ENCODE measurements at places on chromosomes 1 and 21.
A peak's percentile ranks its signal among the peaks of the same experiment; 100 is the strongest.

GRCh38 chr1:156912861-156913808 lies 7.3 kb upstream of the LRRC71 start:
- ATAC-seq: no peak

DNA sequence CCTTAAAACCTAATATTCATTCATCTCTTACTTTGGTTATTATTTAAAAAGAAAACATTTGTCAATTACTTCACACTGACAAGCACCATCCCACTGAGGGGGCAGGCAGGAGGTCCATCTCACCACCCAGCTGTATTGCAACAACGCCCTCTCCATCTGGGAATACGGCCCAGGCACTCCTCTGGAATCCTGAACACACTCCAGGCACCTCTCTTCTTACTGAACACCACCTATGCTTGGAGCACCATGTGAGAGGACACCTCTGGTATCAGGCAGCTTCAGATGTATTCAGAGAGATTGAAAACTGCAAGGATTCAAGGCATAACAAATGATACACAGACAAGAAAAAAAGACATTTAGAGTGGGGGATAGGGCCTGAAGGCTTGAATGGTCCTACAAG lies 147.1 kb downstream of the CACNA1E start:
- ATAC-seq: no peak

GRCh38 chr1:33007190-33008050 lies 29.3 kb downstream of the AK2 start:
- peak; percentile 89 for ATAC-seq

- no peak for ATAC-seq
These were observed 5.3 kb downstream of the RPS8 start for GRCh38 chr1:44780583-44781121.

DNA sequence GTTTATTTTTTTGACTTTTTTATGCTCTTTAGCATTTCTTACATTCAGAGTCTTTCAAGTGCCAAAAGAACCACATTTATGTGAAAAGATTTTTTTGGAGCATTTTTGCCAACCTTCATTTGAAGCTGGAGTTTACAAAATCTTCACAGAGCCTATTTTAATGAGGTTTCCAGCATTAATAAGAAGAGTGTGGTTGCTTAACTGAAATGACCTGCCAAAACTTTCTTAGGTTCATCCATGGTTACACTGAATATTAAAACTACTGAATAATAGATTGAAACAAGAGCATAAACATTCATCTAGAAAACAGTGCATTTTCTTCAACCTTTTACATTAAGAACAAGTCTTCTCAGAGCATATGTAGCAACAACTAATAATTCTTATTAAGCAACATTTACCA lies 672.3 kb upstream of the CXADR start:
- no peak for ATAC-seq

GRCh38 chr1:7003676-7004075 lies 218.4 kb downstream of the CAMTA1 start:
- no peak for ATAC-seq

DNA sequence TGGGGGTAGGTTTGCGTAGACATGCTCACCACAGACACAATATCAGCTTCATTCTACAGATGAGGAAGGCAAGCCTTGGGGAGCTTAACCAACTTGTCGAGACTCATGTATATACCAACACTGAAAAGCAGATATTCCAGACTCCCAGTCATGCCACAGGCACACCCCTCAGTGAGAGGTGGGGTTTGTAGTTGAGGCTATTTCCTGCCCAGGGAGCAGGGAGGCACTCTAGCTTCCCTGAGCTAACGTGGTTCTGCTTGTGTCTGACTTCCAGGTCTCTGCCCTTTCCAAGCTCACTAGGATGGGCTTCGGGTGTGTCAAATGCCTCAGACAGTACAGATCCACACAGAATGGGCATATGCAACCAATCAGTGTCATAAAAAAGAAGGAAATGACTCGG lies 122.3 kb upstream of the RUNX1 start:
- peak; percentile 54 for ATAC-seq

DNA sequence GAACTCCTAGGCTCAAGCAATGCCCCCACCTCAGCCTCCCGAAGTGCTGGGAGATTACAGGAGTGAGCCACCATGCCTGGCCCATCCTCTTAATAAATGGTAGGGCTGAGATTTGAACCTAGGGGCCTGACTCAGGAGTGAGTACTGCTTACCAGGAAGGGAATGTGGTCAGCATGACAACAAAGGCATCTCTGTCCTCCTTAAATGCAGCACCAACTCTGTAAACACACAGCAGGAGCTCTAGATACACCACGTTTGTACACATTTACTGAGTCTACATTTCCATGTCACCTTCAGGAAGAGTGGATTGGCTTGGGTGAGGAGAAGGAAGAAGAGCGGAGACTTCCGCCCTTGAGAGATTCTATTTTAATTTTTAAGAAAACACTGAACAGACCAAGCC lies 38.5 kb downstream of the HIVEP3 start:
- ATAC-seq: peak; percentile 20

DNA sequence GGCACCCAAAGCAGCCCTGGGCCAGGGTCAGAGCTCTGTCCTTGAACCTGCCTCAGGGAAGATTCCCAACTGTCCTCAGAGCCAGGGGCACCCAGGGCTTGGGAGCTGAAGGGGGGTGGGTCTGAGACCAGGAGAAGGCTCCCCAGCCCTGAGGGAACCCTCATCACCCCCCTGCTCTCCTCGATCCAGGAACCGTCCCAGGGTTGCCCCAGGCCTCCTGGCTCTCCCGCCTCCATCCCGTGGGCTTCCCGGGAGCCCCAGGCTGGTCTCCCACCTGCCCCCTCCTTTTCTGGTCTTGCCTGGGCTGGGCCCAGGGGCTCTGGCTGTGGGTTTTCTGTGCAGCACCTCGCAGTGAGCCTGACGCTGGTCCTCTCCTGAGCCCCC lies 6.7 kb upstream of the SAMD11 start:
- peak; percentile 4 for ATAC-seq

- ATAC-seq: no peak
These were observed 89.3 kb downstream of the LACTBL1 start for GRCh38 chr1:22883406-22883805.

DNA sequence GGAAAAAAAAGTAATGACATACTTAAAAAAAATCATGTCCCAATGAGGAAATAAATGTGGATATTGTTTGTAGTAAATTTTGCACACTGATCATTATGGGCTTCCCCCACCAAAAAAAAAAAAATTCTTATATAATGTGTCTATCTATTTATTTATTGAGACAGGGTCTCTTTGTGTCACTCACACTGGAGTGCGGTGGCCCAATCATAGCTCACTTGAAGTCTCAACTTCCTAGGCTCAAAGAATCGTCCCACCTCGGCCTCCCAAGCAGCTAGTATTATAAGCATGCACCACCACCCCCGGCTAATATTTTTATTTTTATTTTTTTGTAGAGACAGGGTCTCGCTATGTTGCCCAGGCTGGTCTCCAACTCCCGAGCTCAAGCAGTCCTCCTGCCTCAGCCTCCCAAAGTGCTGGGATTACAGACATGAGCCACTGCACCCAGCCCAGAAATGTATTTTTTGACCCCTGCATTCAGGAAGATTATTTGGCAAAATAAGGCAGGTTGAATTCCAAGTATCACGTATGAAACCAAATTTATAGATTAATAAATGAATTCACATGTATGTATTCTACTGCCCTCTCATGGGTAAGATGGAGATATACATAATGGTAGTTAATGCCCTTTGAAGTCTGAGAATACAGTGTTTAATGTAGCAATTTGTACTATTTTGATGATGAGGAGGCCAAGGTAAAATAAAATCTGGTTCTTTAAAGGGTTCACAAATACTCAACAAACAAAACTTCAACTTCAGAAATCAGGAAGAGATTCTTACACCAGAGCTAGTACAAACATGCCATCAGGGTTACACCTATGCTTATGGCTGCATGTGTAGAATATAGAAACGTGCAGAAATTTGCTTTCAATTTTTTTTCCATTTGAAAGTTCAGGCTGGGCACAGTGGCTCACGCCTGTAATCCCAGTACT lies 1.4 kb upstream of the DENND2C start:
- no peak for ATAC-seq

DNA sequence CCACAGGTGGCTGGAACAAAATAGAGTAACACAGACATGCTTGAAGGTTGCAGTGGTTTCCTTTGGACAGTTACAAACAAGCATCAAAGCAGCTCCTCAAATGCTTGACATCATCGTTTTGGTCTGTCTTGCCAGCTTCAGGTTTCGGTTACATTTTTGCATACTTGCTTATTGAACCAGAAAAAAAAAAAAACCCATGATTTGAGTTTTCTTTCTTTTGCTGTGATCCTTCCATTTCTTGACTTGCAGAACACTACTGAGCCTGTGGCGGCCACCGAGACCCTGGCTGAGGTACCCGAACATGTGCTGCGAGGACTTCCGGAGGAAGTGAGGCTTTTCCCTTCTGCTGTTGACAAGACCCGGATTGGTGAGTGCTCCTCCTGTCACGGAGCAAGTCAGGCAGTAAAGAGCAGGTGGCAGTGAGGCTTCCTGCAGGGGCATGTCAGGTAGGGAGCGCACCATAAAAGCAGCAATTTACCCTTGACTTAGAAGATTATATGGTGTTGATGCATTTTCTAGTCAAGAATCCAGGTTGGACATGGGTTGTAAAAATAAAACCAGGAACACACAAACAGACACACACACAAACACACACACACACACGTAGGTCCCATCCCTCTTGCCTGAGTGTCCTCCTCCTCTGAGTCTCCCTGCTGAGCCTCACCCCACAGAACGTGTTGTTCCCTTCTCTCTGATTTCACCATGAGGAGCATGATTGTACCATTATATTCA lies 30.9 kb downstream of the PRDM2 start:
- no peak for ATAC-seq

- ATAC-seq: no peak
These were observed 25.0 kb upstream of the TMEM39B start for GRCh38 chr1:32047701-32048100.

- no peak for ATAC-seq
These were observed 32.2 kb downstream of the WDR4 start for GRCh38 chr21:42847051-42847707.

- no peak for ATAC-seq
These were observed 207.9 kb upstream of the CACYBP start for GRCh38 chr1:174791863-174792262.

- ATAC-seq: no peak
These were observed 9.3 kb upstream of the IL19 start for GRCh38 chr1:206761159-206761768.

DNA sequence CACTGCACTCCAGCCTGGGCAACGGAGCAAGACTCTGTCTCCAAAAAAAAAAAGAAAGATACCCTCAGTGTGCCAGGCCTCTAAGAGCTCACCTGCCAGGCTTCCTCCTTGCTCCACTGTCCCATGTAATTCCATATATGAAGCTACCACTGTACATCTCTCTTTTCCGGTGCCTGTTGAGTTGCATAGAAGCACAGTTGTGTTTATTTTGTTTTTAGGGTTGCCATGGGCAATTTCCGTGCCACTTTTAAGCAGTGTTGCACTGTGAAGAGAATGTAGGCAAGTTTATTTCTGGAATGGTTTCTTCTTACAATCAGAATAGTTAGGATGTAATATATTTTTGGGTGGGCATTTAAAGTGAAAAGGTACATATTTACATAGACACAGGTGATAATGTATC lies 23.3 kb downstream of the MR1 start:
- ATAC-seq: peak; percentile 48

GRCh38 chr1:116679828-116680628 lies 12.5 kb upstream of the IGSF3 start:
- ATAC-seq: no peak

DNA sequence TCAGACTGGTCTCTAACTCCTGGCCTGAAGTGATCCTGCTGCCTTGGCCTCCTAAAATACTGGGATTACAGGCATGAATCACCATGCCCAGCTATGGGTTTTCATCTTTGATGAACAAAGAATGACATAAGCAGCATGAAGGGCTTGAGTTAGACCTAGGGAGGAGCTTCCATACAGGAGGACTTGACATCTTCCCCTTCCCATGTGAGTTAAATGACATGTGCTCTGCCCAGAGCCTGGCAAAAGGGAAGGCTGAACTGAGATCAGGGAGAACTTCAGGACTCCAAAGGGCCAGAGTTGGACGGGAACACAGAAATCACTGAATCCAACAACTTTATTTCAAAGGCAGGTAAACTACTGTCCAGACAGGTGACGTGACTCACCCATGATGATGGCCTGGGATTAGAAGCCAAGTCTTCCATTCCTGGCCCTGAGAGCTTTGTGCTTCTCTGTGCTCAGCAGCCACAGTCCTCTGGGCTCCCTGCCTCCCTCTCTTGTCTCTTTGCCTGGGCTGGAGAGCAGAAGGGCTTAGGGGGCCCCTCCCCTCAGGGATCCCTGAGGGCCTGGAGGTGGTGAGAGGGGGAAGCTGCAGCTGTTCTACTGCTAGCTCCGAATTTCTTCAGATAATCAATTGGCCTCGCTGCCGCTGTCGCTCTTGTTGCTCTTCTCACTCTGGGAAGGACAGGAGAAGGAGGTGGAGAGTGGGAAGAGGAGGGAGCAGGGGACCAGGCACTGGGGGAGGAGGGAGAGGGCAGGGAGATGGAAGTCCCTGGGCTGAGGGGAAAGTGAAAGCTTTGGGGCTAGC lies 7.6 kb downstream of the NHLH1 start:
- ATAC-seq: no peak

DNA sequence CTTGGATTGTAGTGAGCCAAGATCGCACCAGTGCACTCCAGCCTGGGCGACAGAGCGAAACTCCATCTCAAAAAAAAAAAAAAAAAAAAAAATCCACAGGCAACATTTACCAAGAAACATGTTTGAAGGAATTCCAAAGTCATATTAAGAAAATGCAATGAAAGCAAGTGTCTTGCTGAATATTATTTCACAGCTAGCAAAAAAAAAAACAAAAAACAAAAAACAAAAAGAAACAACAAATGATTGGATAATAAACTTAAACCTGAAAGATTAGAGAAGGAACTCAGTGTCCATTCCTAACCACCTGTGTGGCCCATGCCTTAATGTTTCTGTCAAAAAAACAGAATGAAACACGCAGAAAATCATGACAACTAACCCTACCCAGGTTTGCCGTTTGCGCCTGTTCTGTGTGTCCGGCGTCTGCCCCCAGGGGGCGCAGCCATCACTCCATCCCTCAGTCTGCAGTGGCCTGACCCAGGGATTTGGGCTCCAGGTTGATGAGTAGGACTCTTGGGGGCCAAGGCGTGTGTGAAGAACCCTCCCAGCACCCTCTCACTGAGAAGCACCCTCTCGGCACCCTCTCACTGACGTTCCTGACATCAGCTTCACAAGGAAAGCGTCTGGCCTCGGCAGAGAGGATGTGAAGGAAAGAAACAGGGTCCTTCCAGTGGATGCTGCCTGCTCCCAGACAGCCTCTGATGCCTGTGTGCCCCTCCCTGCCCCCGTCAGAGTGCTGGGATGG lies 19.2 kb upstream of the PTTG1IP start:
- ATAC-seq: peak; percentile 37

DNA sequence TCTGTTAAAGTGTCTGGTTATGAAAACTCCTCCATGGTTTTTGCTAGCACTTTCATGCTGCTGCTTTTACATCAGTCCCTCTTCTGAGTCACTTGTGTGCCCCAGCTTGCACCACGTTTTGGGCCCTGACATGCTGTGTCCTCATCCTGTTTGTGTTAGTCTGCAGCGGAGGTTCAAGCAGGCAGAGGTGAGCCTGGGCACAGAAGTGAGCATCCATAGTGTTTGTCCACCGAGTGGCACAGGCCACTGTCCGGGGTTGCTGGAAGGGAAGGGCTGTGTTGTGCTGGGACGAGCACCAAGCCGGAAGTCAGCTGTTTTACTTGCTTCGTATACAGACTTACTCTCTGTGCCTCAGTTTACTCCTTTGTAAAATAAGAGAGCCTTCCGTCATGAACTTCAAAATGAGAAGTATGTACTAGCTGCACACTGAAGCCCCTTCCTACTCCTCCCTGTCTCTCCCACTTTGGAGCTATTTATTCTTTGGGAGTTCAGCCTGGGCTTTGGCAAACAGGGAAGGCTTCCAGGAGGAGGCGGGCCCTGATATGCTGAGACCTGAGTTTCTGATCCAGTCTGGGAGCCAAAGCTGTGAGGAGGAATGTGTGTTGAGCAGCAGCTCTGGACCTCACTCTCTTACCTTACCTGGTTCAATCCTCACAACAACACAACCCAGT lies 10.7 kb upstream of the LAPTM5 start:
- no peak for ATAC-seq

All from motor neuron (in vitro differentiated cells).